GM12865 (cell line): ENCODE measurements at places on chromosomes 4 and X.

DNA sequence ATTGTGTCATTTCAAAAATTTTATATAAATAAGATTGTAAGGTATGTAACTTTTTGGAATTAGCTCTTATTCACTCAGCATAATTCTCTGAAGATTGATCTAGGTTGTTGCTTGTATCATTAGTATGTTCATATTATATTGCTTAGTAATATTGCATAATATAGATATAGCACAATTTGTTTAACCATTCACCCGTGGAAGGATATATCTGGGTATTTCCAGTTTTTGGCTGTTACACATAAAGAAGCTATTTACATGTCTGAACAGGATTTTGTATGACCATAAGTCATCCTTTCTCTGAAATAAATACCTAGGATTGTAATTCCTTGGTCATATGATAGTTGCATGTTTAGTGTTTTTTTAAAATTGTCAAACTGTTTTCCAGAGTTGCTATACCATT is 82.5 kb downstream of the CPEB2 start:
- DNase-seq = no peak

DNA sequence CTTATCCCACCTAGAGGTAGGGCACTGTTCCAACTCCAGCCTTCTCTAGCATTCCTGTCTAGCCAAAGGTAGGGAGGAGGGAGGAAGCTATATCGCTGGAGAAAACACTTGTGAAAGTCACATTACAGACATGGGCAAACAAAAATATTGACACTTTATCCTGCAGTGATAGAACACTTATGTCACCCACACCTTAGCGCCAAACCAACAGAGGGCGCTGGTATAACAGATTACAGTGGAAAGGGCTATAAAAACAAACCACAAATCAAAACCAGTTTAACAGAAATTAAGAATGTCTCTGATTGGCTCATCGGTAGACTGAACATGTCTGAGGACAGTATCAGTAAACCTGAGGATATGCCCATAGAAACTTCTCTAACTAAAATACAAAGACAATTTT is 451.3 kb downstream of the TLL1 start:
- DNase-seq = peak; percentile 53

GRCh38 chr4:130985371-130985770 is 1889.4 kb downstream of the C4orf33 start:
- no peak for DNase-seq

DNA sequence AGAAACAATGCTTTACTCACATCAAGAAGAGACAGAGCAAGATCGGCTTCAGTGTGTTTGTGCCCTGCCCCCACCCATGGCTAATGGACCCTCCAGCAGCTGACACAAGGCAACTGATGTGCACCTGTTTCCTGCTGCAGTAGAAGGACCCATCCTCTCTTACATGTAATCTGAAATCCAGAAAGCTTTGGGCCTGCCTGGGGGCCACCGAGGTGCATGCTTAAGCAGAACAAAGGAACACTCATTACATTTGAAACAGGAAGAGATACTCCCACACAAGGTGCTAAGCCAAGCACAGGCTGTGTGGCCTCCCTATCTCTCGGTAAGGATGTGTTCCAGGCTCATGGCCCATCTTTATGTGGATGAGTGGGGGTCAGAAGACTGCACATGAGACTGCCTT is 338.0 kb downstream of the SPOCK3 start:
- peak; percentile 15 for DNase-seq

- no peak for DNase-seq
Observed at GRCh38 chr4:111666826-111667360, 478.4 kb upstream of the FAM241A start.

GRCh38 chr4:4843635-4844291 is 15.7 kb upstream of the MSX1 start:
- no peak for DNase-seq

- no peak for DNase-seq
Observed at GRCh38 chr4:88285235-88285653, 883 bp upstream of the PPM1K start.

DNA sequence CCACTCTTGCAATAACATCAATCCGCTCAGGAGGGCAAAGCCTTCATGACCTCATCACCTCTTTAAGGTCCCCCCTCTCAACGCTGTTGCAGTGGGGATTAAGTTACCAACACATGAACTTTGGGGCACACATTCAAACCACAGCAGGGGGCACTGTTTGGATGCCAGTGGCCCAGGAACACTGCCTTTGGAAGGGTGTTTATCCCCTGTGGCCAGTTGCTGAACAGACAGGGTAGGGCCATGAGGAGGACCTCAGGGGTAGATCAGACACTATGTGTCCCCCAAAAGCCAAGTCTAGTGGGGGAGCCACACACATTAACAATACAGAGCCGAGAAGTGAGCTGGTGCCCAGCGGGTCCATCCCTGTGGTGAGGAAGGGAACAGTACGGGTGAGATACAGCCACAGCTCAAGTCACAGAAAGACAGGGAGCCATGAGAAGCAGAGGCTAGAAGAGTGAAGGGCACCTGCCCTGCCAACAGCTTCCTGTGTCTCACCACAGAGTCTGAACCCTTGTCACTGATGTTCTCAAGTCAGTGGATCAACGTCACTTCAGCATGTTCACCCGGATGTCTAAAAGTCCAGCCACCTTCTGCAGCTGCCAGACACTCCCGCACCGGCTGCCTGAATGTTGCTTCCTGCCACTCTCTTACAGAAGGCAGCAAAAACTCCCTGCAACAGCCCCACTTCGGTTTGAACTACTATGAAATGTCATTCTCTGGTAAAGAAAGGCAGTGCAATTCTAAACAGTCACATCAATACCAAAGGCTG is 19.9 kb upstream of the MXD4 start:
- DNase-seq = peak; percentile 81

- DNase-seq = no peak
Observed at GRCh38 chr4:39054497-39054896, 7.5 kb upstream of the KLHL5 start.

GRCh38 chrX:50941638-50942037 is 31.1 kb downstream of the BMP15 start:
- peak; percentile 1 for DNase-seq

- DNase-seq = peak; percentile 92
Observed at GRCh38 chrX:13092455-13092941, 48.1 kb upstream of the FAM9C start.

DNA sequence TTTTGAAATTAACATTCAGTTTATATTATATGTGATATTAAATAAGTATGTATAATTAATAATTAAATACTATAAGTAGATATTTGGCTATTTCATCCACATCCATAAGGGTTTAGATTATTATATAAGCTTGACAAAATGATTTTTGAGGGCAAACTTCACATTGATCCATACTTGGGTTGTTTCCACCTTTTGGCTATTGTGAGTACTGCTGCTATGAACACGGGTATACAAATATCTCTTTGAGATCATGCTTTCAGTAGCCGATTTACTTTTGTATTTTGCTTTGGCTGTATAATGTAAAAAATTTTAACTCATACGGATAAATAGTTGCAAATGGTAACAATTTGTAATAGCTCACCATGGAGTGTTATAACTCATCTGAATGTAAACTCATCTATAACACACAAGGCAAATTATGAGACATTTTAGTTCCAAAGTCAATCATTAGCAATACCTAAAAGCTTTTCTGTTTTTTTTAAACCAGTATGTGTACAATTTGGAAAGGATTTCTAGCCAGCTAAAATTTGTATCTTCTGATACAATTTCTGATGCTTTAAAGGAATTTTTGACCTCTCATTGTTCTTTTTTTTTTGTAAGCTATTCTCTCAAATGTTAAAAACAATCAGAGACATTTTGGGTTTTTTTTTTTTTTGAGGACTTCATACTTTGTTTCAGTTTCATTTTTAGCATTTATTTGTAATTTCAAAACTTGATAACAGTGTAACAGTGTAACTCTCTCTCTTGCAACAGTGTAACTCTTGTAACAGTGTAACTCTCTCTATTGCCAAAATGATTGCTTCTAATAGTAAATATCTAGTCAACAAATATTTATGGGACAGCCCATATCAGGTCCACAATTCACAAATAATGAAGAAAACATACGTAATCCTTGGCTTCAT is 51.8 kb upstream of the ARX start:
- DNase-seq = no peak

GRCh38 chr4:150126864-150127203 is 48.6 kb downstream of the DCLK2 start:
- DNase-seq = peak; percentile 42

DNA sequence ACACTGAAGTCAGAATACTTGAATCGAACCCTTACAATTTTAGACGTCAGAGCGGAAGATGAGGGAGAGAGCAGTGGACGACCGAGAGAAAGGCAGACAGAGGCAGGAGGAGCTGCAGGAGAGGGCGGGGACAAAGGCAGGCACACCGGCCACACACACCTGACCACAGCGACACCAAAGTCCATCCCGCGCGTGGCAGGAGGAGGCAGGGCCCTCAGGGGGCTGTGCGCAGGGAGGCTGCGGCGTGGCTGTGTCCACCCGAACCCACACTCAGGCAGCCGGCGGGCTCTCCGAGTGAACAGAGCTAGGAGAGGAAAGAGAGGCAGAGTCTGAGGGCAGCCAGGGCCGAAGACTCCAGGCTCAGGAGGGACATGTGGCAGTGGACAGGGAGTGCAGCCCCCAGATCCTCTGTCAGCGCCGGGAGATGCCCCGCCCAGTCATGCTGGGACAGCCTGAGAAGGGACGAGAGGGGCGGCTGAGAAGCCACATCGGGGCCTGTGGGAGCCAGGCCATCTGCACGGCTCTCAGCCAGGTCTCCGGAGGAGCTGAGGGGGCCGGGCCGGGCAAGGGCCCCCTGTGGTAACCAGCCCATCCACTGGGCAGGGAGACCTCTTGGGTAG is 20.1 kb downstream of the GAK start:
- DNase-seq = no peak

GRCh38 chr4:40192114-40193015 is 4.5 kb upstream of the RHOH start:
- peak; percentile 89 for DNase-seq

GRCh38 chrX:154541896-154542722 is 4.5 kb downstream of the G6PD start:
- DNase-seq = no peak

DNA sequence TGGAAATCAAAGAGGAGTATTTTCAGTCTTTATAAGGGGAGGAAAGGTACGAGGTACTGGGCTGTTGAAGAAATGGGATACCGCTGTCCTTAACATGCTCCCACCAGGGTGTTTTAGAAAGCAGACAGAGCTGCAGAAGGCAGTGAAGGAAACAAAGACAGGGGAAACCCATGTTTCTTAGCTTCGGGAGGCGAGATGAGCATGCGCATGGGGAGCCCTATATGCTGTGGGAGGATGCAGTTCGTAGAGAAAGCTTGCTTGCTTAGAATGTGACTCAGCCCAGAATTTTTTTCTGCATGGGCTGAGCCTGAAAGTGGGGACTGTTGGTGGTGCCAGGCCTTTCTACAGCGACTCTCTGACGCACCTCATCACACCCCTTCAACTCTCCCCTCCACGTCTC is 28.8 kb upstream of the SCOC start:
- no peak for DNase-seq

GRCh38 chrX:13579661-13580060 is 10.3 kb downstream of the EGFL6 start:
- no peak for DNase-seq

GRCh38 chr4:69057620-69058409 is 38.5 kb upstream of the UGT2B7 start:
- DNase-seq = peak; percentile 68

- DNase-seq = no peak
Observed at GRCh38 chr4:138802499-138802898, 213.1 kb upstream of the NOCT start.

- no peak for DNase-seq
Observed at GRCh38 chr4:40601641-40602040, 28.0 kb downstream of the RBM47 start.

GRCh38 chr4:123250843-123251242 is 145.8 kb upstream of the SPRY1 start:
- no peak for DNase-seq

GRCh38 chr4:41043465-41043864 is 170.9 kb downstream of the APBB2 start:
- DNase-seq = no peak
